HFFc6 (cell line): ENCODE measurements at places on chromosomes 4 and X. TPM values are rescaled to one million over a fixed set of nuclear protein-coding genes. Genes with fewer than 3 reads are reported as not detected.

DNA sequence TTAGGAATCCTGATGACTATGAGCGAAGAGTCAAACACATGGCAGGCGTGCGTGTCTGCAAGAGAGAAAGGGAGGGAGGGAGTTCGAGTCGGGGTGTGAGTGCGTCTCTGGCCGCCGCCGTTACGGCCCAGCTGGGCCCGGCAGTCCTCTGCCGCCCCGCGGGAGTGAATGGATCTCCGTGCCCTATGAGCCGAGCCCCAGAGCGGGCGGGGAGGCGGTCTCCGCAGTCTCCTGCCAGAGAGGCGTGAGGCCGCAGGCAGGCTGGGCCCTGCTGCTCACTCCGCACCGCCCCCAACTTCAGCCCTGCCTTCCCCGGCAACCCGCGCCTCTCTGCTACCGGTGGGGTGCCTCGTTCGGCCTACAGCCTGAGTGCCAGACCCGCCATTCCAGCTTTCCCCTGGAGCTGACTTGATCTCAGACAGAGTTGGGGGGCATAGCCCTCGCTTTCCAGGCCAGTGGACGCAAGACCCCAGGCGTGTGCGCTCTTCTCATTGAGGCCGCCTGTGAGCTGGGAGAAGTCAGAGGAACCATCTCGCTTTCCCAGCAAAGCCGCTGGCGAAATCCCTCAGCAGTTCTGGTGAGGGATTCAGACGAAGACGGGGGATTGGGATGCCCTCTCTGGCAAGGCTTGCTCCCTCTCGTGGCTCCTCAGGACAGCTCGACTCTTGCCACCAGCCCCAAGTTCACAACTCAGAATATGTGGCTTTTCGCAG is 1.4 kb downstream of the SLC16A2 start:
- DNase-seq, result peak; percentile 59

- no peak for DNase-seq
These were observed 7.5 kb upstream of the SPINK2 start for GRCh38 chr4:56828784-56829535.

RPS6KA3 gene
- 21.5 to 26.2 TPM (median 21.6 TPM) in 3 replicates for total RNA-seq

ETDB gene
- total RNA-seq, result not detected in 2 replicates

IGSF1 gene
- not detected in 3 replicates for total RNA-seq

TEC gene
- total RNA-seq, result 0.09 TPM in 1 of 3 replicates, not detected in the others

- no peak for DNase-seq
These were observed at the start of gene BTC for GRCh38 chr4:74794382-74795010. Gene BTC (minus strand): TSS chr4:74794523. CDS start chr4:74794325, 198 bp downstream.

GRCh38 chrX:48835524-48836329 is at the start of gene PCSK1N:
Gene PCSK1N (minus strand): TSS chrX:48835610. CDS start chrX:48835532, 78 bp downstream.
- no peak for DNase-seq

HSFX2 gene
- not detected in 3 replicates for total RNA-seq

DNA sequence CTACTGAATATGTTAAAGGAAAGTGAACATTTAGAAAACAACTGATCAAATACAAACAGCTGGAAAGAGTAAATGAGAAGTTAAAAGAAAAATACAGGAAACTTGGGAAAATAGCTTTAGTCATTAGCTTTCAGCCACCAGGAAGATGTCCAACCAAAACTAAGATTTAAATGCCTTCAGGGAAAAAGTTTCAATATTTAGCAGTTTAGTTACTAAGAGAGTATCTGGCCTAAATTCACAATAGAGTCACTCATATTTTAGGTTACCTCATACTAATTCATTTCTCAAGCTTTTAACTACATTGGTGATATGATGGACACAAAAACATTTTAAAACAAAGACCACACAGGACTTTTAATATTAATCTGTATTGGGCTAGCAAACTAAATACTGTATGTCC is 13.1 kb upstream of the KLHL13 start:
- no peak for DNase-seq

AMBN gene
- total RNA-seq, result not detected in 3 replicates

DNA sequence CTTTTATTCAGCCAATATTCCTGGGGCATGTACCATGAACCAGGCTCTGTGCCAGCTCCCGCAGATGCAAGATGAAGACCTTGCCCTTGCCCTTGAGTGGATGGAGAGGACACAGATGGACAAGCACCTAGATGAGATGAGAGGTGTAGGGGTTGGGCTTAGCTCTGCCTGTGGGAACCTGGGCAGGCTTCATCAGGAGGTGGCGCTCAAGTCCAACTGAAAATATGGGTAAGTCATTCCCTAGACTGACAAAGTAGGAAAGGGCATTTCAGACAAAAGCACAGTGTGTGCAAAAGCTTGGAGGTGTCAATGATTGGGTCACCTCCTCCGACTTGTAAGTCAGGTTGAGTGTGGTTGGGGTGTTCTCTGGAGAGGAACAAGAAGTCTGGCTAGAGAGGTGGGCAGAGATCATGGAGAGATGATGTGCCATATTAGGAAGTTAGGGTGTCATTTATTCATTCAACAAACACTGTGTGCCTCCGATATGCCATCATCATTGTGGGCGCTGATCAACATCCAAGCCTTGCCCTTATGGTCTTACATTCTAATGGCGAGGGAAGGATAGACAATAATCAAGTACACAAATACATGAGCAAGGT is 64.6 kb downstream of the ANAPC4 start:
- peak; percentile 55 for DNase-seq

USP26 gene
- not detected in 3 replicates for total RNA-seq

TMPRSS11A gene
- total RNA-seq, result not detected in 3 replicates

- DNase-seq, result no peak
These were observed 34.9 kb upstream of the SLC25A14 start for GRCh38 chrX:130304587-130305368.

DNA sequence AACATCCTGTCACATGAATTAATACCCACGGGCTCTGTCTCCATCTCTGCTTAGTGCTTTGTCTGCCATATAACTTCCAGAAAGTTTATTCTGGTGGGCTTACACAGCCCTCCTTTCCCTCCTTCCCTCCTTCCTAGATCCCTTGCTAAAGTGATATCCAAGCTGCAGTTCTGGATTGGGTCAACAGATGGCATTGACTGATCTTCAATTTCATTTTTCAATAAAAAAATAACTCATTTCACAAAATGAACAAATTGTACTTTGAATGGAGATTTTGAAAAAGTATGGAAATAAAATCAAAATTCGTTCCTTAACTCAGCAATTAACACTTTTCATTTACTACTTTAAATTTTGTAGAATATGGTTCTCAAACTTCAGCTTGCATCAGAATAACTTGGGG is 94.9 kb downstream of the NXF2 start:
- DNase-seq, result no peak

- peak; percentile 69 for DNase-seq
These were observed 4.9 kb upstream of the WDFY3 start for GRCh38 chr4:84971319-84971932.

GRCh38 chrX:68998716-68999115 is 166.5 kb downstream of the PJA1 start:
- DNase-seq, result no peak

DNA sequence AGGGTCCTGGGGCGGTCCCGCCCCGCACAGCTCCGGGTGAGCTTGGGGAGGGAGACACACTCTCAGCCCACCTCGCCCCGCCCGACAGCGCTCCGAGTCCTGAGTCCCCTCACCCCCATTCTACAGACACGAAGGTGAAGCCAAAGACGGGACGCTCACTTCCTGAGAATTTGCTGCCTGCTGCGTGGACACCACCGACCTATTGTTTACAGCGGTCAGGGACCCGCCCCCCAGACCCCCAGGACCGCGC is 796 bp upstream of the ZNF141 start:
- DNase-seq, result no peak

GRCh38 chr4:43423276-43423675 is 530.8 kb downstream of the GRXCR1 start:
- DNase-seq, result no peak

GRCh38 chr4:102757681-102758080 is 3.1 kb downstream of the MANBA start:
- DNase-seq, result no peak

- DNase-seq, result peak; percentile 39
These were observed 12.8 kb upstream of the ELOVL6 start for GRCh38 chr4:110211007-110211769.

DNA sequence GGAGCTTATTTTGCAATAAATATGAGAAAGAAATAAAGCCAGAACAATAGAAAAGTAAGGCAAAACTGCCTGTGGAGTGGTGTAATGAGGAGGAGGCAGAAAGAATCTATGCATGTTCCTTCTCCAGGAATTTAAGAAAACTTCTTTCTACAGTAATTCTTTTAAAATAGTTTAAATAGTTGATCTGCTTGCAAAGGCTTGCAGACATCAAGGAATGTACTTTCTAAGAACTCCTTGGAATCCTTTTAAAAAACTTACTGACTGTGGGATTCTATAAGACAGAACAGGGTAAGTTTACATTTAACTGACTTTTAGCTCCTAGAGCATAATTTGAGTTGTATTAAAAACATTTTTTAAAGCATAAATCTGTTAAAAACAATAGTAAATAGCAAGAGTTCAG is 63.2 kb upstream of the ALB start:
- no peak for DNase-seq

ARHGAP36 gene
- not detected in 3 replicates for total RNA-seq

RIBC1 gene
- total RNA-seq, result 0.31 and 0.42 TPM in 2 replicates

IBSP gene
- total RNA-seq, result not detected in 3 replicates

GRCh38 chr4:145451895-145452294 is 29.8 kb upstream of the SMAD1 start:
- DNase-seq, result no peak

CYLC1 gene
- not detected in 3 replicates for total RNA-seq

DNA sequence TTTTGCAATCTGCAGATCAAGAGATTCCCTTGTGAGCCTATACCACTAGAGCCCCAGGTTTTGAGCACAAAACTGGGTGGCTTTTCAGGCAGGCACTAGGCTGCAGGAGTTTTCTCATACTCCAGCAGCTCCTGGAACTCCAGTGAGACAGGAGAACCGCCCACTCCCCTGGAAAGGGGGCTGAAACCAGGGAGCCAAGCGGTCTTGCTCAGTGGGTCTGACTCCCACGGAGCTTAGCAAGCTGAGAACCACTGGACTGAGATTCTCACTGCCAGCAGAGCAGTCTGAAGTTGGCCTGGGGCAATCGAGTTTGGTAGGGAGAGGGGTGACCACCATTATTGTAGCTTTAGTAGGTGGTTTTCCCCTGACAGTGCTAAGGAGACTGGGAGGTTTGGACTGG is 313.8 kb upstream of the TEX13C start:
- no peak for DNase-seq

- DNase-seq, result no peak
These were observed 11.6 kb downstream of the PDZD4 start for GRCh38 chrX:153818571-153819383.

DNA sequence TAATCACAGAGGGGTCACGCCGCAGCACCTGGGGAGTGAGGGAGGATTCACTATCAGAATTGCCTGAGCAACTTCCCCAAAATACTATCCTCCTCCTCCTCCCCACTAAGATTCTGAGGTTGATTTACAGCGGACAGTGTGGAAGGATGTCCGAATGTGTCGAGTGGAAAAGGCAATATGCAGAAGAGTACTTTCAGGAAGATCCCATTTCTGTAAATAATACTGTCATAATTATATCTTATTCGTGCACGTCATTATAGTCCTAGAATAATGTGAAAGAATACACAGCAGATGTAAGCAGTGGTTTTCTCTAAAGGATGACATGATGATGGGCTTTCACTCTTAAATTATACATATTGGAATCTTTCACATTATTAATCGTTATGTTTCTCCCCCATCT is 149.8 kb upstream of the NOCT start:
- no peak for DNase-seq

TMEM31 gene
- total RNA-seq, result not detected in 2 replicates

ASB5 gene
- total RNA-seq, result 0.21 TPM in 1 of 3 replicates, not detected in the others

JAKMIP1 gene
- not detected in 3 replicates for total RNA-seq

OTUD6A gene
- total RNA-seq, result not detected in 3 replicates

DNA sequence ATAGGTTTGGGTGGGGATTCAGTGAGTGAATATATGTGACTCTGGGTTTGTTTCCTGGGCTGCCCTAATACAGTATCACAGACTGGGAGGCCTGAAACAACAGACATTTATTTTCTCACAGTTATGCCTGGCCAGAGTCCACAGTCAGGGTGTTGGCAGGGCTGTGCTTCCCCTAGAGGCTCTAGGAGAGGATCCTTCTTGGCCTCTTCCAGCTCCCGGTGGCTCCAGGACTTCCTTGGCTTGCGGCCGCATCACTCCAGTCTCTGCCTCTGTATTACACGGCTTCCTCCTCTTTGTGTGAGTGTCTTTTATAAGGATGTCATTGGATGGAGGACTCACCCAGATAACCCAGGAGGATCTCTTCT is 5.2 kb upstream of the JAKMIP1 start:
- no peak for DNase-seq

GRCh38 chrX:43357741-43358140 is 298.4 kb upstream of the MAOA start:
- no peak for DNase-seq

KDR gene
- not detected in 2 replicates for total RNA-seq

DNA sequence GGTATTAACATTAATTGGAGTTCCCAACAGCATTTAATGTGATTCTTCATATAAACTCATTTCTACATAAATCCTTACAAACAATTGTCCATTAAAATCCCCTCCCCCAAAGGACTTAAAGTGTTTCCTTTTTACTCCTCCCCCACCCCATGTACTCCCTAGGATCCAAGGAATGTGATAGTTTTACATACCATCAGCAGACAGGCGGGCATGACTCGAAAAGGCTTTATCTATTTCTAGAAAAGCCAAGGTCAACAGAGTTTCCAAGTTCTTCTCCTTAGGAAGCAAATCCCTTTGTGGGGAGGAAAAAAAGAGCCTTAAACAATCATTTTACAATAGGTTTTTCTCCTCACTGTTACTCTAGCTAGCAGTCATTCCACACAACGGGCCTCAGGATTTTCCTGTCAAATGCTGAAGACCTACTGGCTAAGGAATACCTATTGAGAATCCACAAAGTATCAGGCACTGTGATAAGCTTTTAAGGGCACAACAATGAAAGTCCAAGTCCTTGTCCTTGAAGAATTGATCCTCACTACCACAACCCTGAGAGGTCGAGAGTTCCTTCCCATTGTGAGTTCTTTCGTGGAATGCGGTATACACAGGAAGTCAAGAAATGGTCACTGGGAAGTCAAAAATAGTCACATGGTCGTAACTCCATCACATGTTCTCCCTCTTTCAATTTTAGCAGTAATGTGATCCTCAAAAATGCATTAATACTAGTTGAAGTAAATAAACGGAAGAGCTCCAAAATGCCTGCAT is 7.2 kb downstream of the PPM1K start:
- no peak for DNase-seq

GRCh38 chr4:122758033-122758432 is 25.5 kb downstream of the BBS12 start:
- peak; percentile 51 for DNase-seq

DNA sequence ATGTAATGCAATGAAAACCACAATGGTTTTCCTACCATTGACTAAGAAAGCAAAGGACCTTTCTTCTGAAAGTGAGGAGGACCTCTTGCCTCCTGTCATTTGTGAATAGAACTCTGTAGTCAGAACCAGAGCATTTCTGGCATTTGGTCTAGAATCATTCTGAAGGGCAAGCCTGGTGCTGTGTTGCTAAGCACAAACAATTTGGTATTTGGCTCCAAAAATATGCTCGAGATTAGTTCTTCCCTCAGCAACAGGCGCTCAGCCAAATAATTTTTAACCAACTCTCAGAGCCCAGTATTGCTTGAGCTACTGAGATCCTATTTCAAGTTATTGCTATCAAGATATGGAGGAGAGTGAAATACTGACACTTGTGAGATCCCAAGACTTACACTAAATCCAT is 71.0 kb downstream of the SNCA start:
- peak; percentile 62 for DNase-seq

GRCh38 chrX:77174680-77175519 is 272.3 kb upstream of the FGF16 start:
- no peak for DNase-seq
